DND-41 (cell line): ENCODE measurements at places on chromosomes 11 and 22.

- DNase-seq = no peak
- no peaks in the 10 kb centered on the region for H3K27me3 ChIP-seq
- no peaks in the 10 kb centered on the region for H3K4me1 ChIP-seq
Observed at GRCh38 chr11:100876815-100877520, 189.9 kb downstream of the ARHGAP42 start.

- no peak overlapping the region for H3K27ac ChIP-seq
- no peak for DNase-seq
- H3K4me3 ChIP-seq = no peak overlapping the region
- no peaks in the 10 kb centered on the region for H3K36me3 ChIP-seq
- H3K27me3 ChIP-seq = no peaks in the 10 kb centered on the region
Observed at GRCh38 chr11:10243896-10244575, 50.0 kb downstream of the SBF2 start.

DNA sequence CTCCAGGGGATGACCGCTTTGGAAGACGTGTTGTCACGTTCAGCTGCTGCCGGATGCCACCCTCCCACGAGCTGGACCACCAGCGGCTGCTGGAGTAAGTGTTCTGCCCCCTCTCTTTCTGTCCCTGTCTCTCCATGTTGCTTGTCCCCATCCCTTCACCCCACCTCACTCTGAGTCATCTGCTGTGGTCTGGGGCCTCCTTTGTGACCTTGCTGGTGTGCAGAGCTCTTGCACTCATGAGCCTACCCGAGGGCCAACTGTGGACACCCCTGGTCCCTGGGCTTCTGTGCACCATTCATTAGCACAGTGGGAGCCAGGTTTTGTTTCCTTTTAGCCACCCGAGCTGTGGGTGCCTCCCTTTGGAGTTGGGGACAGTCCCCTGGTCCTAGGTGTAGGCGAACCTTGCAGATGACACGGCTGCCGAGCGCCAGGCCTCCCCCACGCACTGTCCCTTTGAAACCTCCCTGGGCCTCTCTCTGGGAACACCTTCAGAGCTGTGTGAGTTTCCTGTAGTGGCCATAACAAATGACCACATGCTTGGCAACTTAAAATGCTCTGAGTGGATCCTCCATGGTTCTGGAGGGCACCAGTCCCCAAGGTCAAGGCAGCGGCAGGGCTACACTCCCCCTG is 49.8 kb downstream of the ARHGAP8 start:
- no peak for DNase-seq
- no peaks in the 10 kb centered on the region for H3K4me1 ChIP-seq
- no peak overlapping the region for H3K4me3 ChIP-seq
- no peak overlapping the region for H3K27ac ChIP-seq
- peaks cover 10% of the 10 kb centered on the region for H3K27me3 ChIP-seq

- no peak overlapping the region for H3K27ac ChIP-seq
- no peak for DNase-seq
- H3K4me1 ChIP-seq = no peaks in the 10 kb centered on the region
Observed at GRCh38 chr22:38437416-38437815, 17.6 kb downstream of the KCNJ4 start.

DNA sequence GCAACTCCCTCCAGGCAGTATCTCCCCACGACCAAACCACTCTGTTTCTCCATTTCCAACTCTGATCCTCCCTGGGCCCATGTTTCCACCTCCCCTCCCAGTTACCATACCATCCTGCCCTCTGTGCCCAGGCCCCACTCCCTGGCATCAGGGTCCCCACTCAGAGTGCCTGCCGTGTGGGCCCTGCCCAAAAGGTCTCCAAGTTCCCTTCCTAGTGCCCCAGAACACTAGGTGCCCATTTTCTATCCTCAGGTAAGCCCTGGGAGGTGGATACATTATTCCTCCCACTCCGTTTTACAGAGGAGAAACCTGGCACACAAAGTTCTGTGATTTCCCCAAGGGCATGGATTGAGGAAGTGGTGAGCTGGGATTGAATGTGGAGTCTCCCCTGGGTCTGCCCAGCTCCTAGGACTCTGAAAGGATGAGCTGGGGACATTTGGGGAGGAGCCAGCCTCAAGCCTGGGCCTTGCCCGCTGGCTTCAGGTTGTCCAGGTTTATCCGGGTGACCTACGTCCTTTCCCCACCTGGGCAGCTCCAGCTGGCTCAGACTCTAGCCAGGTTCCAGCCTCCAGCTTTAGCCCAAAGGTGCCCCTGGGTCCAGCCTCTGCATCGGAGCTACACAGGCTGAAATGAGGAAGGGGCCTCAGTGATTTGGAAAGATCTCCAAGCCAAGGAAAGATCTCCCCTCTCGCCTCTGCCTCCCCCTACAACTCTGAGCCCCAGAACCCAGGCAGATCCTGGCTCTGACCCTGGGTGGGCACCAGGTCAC is 2.2 kb upstream of the GSTT4 start:
- H3K4me3 ChIP-seq = no peak overlapping the region
- H3K4me1 ChIP-seq = peaks cover 16% of the 10 kb centered on the region
- H3K27ac ChIP-seq = no peak overlapping the region
- no peaks in the 10 kb centered on the region for H3K27me3 ChIP-seq
- no peak for DNase-seq

DNA sequence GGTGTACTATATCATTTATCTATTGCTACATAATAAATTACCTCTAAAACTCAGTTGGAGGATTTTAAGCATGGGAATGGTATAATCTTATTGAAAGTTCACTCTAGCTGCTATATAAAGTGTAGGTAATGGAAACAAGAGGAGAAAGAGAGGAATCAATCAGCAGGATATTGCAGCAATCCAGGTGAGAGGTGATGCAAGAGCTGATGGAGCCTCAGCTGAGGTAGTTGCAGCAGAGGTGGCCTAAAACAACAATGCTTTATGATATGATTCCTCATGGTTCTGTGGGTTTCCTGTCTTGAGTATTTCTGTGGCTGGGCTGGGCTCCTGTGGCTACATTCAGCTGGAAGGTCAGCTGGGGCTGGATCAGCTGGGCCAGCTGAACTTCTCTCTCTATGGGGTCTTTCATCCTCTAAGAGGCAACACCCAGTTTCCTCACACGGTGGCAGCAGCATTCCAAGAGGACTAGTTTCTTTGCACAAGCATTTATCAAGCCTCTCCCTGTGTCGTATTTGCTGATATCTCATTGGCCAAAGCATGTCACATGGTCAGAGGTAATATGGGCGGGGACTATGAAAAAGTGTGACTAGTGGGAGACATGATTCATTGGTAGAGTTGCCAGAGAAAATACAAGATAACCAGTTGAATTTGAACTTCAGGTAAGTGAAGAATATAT is 135.4 kb upstream of the LARGE1 start:
- H3K36me3 ChIP-seq = no peaks in the 10 kb centered on the region
- H3K4me3 ChIP-seq = no peak overlapping the region
- no peak overlapping the region for H3K27ac ChIP-seq
- no peaks in the 10 kb centered on the region for H3K27me3 ChIP-seq
- H3K4me1 ChIP-seq = no peaks in the 10 kb centered on the region

GRCh38 chr11:29879560-29879959 is 137.3 kb downstream of the KCNA4 start:
- no peak overlapping the region for H3K4me3 ChIP-seq
- no peaks in the 10 kb centered on the region for H3K27me3 ChIP-seq
- no peaks in the 10 kb centered on the region for H3K4me1 ChIP-seq
- no peak overlapping the region for H3K27ac ChIP-seq

DNA sequence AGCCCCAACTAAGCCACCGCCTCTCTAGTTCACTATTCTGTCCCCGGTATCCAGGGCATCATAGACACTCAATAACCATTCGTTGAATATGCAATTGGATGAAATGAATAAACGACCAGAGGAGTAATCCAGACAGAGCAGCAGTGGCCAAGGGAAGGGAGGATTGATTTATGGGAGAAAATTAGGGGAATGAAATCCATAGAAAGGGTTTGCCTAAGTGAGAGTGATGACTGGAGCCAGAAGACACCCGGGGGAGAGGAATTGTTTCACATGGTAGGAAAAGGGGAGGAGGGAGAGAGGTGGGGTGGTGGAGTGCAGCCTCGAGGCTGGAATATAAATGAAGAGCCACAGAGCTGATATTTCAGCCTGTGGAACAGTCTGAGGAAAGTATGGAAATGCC is 168.2 kb downstream of the COMMD9 start:
- DNase-seq = no peak
- no peaks in the 10 kb centered on the region for H3K4me1 ChIP-seq
- no peak overlapping the region for H3K4me3 ChIP-seq
- no peak overlapping the region for H3K27ac ChIP-seq
- no peaks in the 10 kb centered on the region for H3K36me3 ChIP-seq
